ENCODE measurements at places on chromosomes 1 and 21.

GRCh38 chr1:230824551-230824918, 43.8 kb downstream of the C1orf198 start:
- peak; percentile 35 for DNase-seq

DNA sequence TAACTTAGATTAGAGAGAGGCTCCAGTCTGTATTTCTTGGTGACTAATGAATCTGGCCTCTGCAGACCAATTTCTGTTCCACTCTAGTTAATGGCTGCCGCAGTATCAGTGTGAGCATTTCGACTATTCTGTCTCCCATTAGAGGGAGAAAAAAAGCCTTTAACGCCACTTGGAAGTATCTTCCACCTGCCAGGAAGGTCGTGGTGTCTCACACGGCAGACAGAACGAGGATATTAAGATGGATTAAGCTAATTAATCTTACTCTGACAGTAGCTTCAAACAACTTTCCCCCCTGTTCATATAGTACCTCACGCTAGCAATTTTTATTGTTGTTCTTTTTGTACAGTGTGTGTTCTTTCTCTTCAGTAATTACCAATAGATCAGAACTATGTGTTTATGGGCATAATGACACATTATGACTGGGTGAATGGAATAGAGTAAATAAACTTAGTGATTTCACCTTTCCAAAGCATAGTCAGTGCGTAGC, 153.8 kb downstream of the ADGRL2 start:
- no peak for DNase-seq

GRCh38 chr1:153370146-153370545, 5.3 kb downstream of the S100A12 start:
- no peak for DNase-seq

DNA sequence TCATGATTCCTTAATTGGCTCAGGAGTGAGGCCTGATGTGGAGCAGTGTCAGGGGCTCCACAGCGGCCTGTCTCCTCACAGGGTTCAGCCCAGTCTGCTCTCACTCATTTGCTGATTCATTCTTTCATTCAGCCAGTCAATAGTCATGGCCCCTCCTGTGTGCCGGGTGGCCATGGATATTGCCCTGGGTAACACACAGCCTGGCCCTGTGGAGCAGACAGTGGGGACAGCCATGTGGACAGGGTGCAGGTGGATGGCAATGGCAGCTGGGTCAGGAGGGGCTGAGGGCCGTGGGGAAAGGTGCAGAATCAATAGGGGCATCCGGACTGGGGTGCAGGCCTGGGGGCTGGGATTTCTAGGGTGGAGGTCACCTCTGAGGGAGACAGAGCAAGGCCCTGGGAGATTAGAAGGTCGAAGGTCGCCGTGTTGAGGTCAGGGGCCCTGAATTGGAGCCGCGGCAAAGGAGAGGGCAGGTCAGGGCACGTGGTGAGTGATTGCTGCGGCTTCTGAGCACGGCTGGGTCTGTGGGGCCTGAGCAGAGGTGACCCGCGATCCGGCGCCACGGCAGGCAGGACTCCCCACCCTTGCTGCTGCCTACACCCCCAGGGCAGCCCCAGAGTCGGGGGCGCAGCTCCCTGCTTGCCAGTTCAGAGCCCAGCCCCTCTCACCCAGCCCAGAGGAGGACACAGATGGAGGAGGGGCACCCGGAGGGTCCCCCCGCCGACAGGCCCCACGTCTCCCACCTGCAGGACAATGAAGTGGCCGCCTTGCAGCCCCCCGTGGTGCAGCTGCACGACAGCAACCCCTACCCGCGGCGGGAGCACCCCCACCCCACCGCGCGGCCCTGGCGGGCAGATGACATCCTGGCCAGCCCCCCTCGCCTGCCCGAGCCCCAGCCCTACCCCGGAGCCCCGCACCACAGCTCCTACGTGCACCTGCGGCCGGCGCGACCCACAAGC, 33.4 kb downstream of the SLC19A1 start:
- DNase-seq = peak; percentile 68

GRCh38 chr1:5690291-5690690, 301.9 kb downstream of the NPHP4 start:
- no peak for DNase-seq

DNA sequence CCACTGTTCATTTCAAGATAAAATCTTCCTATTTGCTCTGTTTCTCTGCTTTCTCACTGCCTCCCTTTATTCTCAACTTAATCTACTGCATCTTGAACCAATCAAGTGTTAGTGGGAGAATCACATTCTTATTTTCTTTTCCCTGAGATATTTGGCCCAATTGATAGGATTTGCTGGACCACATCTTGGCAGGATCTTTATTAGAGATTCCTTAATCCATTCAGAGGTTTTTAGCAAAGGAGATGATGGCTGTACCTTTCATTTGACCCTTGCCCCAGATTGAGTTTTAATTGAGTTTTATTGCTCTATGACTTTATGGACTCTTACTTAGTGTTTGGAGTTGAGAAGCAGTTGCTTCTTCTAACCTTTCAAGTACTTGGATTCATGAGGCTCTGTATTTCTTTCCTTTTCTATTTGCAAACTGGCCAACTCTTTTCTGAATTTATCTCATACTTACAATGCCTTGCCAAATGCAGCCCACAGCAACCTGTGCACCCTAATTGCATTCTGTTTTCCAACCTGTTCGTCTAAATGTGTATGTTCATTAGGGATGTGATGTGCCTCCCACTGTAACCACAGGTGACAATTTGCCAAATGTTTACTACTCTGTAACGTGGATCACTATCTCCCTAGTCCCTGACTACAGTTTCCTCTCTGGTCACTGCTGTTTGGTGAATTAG, 274.8 kb upstream of the KAZN start:
- DNase-seq = no peak

GRCh38 chr1:162629077-162629627, 3.1 kb upstream of the DDR2 start:
- DNase-seq = no peak

GRCh38 chr1:109045595-109045994, 3.7 kb upstream of the WDR47 start:
- no peak for DNase-seq

DNA sequence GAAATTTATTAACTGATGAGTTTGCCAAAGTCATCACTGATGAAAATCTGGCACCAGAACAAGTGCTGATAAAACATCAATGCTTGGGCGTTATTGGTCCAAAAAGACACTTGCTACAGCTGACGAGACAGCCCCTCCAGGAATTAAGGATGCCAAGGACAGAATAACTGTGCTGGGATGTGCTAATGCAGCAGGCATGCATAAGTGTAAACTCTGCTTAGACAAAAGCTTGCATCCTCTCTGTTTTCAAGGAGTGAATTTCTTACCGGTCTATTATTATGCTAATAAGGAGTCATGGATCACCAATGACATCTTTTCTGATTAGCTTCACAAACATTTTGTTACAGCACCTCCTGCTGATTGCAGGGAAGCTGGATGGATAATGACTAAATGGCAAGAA, 402.0 kb downstream of the LTN1 start:
- no peak for DNase-seq

DNA sequence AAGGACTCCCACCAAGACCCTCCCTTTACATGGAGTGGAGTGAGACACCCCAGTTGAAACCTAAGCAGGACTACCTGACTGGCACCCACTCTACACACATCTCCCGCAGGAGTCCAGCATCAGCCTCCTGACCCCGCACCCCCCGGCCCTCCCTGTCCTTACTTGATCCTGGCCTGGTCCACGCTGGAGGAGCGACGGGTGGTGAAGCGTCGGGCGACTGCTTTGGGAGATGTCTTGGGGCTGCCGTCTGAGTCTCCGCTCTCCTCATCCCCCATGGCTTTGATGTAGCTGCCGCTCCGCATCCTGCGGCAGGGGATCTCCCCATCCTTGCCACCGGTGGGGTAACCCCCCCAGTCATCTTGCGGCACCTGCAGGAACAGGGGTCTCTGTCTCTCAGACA, 29.5 kb downstream of the DLGAP3 start:
- DNase-seq = no peak

- DNase-seq = no peak
Observed at GRCh38 chr1:17307329-17307728, 668 bp upstream of the PADI4 start.

DNA sequence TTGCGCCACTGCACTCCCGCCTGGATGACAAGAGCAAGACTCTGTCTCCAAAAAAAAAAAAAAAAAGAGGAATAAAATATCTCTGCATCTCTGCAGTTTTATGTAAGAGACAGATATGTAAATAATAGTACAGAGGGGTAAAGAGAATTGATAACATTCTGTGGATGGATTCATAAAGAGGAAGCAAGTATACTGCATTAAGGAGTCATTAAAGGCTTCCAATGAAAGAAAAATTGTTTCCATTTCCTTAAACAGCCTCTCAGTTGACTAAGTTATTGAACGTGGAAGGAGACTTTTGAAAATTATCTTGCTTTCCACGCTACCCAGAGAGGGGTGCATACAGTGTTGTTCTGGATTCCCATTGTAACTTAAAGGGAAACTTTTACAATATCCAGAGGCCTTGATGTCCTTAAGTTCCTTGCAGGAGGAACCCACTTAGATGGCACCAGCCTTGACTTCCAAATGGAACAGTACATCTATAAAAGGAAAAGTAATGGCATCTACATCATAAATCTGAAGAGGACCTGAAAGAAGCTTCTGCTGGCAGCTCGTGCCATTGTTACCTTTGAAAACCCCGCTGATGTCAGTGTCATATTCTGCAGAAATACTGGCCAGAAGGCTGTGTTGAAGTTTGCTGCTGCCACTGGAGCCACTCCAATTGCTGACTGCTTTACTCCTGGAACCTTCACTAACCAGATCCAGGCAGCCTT, 13.8 kb downstream of the CEP350 start:
- DNase-seq = no peak

DNA sequence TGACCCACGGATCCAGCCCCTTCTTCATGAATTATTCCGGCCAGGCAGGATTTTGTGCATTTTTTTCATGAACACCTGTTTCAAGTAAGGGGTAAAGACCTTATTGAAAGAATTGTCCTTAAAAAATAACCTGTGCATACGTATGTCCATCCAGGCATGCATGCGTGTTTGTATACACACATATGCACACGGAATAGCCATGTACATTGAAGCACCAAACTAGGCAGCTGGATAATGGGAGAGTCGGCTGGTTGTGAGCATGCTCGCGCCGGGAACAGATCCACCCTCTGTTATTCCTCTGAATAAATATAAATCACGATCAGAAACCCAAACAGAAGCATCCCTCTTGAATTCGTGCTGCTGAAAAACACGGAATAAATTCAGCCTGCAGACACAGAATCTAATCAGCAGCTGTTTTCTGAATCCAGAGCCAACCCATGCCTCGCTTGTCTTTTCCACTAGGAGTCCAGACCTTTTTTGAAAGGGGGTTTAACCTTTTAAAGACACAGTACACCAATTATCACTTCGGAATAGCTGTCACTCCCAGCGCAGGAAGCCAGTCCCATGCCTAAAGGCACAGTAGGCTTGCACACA, at the start of gene HIVEP3:
Gene HIVEP3, minus strand, starts transcription at position 473 of the 594 bp plus-strand sequence.
- no peak for DNase-seq

DNA sequence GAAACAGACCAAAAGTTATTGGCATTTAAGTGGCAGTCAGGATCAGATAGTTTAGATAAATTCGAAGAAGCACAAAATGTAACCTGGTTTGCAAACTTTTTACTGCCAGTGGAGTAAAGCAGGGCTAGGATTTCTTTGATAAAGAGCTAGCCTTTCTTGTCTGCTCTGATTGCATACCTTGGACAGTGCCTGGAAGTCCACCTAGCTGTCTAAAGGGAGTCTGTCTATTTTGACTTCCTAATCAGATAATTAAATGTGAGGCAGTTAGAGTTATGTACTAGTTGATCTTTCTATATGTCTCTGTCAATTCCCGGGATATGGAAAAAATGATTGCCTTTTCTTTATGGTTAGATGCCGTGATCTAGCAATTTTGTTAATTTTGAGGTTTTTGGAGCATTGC, 4.1 kb downstream of the GPSM2 start:
- DNase-seq = no peak

GRCh38 chr1:181015251-181015615, 7.4 kb downstream of the STX6 start:
- no peak for DNase-seq

DNA sequence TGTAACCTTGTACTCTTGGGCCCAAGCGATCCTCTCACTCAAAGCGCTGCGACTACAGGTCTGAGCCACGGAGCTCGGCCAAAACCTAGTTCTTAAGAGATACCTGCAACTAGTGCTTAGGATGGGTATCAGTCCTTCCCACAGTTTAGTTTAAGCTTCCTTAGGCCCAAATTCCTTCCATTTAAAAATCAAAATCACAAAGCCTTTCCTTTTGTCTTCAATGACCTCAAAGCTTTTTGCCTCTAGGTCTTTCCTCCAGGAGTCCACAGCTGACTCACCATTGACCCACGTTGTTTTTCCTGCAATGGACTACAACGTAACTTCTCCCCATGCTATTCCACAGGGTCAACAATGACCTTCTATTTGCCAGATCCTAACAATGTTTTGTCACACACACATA, 64.0 kb downstream of the APP start:
- no peak for DNase-seq

DNA sequence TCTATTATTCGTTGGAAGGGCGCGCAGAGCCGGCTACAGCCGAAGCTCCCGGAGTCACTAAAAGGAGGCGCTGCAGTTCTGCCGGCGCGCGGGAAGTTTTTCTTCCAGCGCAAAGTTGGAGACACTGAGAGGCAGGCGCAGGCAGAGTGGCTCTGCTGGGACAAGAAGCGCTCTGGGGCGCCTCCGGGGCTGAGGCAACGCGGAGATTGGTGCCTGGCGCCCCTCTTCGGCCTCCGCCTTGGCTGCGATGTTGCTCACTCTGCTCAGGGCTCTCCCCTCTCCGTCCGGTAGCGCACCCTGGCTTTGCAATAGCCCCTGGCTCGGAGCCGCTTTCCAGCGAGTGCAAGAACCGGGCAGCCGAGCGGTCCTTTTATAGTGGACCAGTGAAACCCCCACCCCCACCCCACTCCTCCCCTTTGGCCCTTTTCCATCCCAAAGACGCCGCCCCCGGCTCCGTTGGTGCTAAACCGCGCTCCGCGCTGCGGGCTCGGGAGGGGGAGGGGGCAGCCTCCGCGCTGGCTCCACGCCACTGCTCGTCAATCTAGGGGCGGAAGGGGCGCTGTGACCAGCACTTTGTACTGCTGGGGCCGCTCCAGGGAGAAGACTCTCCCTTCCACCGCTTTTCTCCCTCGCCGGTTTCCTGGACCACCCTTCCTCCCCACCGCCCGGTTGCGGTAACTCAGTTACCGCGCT, at the start of gene ADAMTS1:
Gene ADAMTS1, minus strand, starts transcription at position 344 of the 693 bp plus-strand sequence. CDS start 455 bp downstream, outside the sequence.
- peak; percentile 95 for DNase-seq

DNA sequence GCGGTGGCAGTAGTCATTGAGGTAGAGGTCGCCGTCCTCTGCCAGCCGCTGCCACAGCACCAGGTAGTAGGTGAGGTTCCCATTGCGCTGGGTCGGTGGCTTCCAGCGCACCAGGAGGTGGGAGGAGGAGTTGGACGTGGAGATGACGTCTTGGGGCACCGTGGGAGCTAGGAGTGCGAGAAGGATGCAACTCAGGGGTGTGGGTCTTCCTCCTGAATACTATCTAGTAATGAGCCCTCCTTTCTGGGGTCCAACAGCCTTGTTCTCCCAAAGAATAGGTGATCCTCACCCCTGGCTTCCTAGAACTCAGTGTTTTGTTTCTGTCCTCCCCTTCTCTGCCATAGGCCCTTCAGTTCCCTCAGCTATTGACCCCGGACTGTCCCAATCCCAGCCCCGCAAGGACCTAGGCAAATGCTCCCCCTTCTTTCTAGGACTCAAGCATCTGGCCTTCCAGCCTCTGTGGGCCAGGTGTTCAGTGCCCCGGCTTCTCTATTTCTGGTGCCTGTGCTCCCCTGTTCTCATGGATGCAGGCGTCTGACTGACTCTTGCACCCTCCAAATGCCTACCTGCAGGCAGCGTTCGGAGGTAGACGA, 12.9 kb downstream of the INSRR start:
- DNase-seq = no peak

Measured in ecto neural progenitor cell (in vitro differentiated cells).